Activated CD4-positive, alpha-beta T cell treated with anti-CD3 and anti-CD28 coated beads, Interleukin-2, amount 50 U/mL, for 48 hours (primary cell): ENCODE measurements at places on chromosomes 11 and 22.

DNA sequence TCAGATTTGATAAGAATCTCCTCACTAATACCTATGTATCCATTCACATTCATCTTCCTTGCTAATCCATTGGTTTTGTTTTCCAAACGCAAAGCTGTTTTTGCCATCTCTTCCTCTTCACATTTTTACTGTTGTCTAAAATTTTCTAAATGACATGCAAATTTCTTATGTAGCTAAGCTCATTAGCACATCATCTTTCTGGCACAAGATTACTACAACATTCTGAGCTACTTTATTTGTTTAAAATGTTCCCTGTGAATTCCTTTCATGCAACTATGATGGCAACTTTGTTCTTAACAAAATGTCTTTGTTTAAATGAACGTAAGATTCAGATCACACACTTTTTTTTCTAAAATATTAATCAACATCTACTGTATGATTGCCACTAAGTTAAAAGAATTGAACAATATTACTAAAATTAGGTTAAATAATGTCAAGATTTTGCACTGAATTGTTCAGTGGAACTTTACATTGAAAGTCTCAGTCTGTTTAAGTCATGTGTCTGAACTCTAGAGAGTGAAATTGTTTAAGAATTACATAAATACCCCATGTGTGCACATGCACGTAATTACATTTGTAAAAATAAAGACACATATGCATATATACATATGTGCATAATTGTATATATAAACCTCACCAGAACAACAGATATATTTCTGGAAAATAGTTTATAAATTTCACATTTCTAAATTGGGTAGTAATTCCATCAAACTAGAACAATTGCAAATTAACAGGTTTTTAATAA is 688.4 kb downstream of the CNTN5 start:
- DNase-seq: no peak

DNA sequence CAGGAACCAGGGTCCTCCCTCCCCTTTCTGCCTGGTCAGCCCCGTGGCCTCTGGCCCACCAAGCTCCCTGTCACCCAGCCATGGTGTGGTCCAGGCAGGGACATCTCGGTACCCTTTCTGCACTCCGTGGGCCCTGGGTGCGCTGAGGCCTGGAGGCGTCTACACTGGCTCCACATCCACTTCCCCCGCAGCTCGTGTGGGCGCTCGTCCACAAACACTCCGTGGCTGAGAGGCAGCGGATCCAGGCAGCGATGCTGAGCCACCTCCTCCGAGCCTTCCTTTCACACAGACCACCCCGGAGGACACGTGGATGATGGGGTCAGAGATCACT is 16.1 kb downstream of the RNH1 start:
- no peak for DNase-seq

DNA sequence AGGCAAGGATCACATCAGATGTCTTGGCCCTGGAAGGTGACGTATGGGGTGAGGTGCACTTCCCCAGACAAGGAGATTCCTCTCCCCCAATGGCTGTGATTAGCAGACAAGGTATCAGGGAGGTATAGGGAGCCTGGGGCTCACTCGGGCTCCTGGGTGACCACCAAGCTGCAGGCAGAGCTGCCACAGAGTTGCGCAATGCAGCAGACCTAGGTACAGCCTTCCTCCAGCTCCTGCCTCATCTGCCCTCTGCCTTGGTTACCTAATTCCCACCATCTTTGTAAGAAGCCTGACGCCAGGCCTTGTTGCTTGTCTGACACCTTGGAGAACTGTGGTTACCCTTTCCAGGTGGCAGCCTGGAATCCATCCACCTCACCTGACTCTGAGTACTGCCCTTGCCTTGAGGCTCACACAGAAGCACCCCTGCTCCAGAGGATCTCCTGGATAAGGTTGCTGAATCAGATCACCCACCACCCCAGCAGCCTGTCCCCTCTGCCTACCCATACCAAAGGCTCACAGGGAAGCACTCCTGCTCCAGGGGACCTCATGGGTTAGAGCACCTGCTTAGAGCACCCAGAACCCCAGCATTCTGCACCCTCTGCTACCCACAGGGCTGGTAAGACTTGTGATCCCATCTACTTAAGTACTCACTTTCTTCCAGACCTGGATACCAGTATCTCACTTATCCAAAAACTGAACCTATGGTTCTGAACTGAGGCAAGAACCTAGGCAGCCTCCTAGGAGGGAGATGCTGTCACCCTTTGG is 40.4 kb downstream of the GAB4 start:
- no peak for DNase-seq

DNA sequence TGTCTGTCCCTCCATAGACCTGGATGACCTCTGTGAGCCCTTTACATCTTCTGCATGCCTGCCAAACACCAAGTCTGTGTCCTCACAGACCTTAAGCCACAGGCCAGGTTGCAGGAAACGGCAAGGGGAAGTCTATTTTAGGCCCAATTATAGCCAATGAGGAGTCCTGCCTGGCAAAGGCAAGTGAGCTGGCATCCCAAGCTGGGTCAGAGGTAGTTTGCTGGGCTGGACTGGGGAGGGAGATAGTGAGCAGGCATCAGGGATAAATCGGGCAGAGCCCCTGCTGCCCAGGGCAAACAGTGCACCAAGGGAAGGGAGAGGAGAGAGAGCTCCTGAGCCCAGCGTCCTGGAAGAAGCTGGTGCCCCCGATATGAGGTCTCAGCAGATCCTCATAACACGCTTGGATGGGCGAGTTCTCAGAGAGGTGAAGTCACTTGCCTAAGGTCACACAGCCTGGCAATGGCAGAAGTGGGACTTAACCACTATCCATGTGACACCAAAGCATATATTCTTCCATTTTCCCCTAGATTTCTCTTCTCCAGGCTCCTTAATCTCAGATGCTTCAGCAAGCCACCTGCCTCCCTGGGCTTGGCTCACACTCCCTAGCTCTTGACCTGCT is 3.7 kb upstream of the RELT start:
- DNase-seq: no peak

DNA sequence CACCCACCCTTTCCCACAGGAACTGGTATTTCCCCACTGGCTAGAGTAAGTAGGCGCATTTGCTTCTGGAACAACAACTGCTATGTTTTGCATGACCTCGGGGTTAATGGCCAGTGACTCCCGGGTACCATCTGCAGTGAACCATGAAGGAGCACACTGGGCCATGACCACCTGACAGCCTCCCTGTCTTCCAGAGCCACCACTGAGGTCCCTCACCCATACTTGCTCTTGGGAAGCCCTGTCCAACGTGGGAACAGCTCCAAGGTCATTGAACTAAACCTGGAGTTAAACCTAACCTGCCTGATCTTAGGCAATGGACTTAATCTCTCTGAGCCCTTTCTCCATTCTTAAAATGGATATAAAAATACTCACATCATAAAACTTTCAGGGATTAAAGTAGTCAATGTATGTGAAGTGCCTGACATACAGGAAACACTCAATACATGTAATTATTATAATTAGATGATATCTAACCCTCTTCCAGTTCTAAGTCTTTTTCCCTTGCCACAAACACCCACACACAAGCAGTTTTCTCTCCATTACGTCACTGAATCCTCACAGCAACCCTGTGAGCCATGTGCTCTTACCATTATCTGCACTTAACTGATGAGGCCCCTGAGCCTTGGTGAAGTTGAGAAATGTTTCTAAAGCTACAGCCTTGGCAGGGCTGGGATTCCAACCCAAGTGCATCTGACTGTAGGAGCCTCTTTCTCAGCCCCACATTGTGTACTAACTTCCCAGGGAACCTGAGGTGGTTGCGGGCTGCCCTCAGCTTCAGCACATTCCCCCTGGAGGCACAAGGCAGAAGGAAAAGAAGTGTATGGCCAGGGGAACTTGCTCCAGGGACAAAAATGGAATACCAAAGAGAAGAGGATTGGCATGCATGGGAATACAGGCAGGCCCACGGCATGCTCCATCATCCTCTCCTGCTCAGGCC is 74.5 kb upstream of the NCAM1 start:
- no peak for DNase-seq

DNA sequence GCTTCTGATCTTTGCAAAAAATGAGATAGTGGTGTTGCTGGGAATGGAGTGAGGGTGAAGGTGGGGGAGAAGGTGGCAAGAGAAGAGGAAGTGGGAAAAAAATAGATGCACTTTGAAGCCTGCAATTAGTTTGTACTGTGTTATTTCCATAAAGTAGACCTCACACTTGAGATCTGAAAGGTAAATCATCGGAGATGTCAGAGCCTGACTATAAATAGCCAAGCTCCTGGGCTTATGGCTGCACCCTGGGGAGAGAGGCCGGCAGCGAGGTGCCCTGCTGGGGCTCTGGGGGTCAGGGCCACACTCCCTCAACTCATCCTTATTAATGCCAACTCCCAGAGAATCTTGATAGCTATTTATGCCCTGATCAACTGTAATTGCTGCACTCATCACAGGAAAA is 134.4 kb downstream of the NXPE2 start:
- no peak for DNase-seq

GRCh38 chr11:96037405-96037949 is 113.6 kb upstream of the MTMR2 start:
- no peak for DNase-seq

- DNase-seq: no peak
Measured at GRCh38 chr22:30169002-30169401, 77.6 kb downstream of the LIF start.

- DNase-seq: no peak
Measured at GRCh38 chr11:2573240-2574042, 126.4 kb downstream of the KCNQ1OT1 start.

- DNase-seq: no peak
Measured at GRCh38 chr11:10730151-10730550, 20.9 kb upstream of the CTR9 start.

GRCh38 chr11:124800226-124800929 is at the start of gene MSANTD2:
MSANTD2 (minus strand) TSS chr11:124800406; CDS start chr11:124800380, 26 bp downstream.
- DNase-seq: peak; percentile 80

DNA sequence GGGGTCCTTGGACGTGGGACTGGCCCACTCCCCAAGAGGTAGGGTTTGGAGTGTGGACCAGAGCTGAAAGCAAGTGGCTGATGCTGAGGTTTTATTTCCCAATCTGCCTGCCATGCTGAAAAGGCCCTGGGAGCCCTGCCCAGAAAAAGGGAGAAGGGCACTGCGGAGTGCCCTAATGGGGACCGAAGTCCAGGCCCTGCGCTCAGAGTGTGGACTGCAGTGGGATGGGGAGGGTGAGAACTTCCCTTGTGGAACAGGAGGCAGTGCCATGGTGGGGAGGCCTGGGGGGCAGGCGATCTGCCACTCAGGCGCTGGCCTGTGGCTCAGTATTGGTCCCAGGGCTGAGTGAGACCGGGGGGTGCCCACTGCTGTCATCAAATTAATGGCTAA is 4.3 kb downstream of the GPR152 start:
- no peak for DNase-seq

DNA sequence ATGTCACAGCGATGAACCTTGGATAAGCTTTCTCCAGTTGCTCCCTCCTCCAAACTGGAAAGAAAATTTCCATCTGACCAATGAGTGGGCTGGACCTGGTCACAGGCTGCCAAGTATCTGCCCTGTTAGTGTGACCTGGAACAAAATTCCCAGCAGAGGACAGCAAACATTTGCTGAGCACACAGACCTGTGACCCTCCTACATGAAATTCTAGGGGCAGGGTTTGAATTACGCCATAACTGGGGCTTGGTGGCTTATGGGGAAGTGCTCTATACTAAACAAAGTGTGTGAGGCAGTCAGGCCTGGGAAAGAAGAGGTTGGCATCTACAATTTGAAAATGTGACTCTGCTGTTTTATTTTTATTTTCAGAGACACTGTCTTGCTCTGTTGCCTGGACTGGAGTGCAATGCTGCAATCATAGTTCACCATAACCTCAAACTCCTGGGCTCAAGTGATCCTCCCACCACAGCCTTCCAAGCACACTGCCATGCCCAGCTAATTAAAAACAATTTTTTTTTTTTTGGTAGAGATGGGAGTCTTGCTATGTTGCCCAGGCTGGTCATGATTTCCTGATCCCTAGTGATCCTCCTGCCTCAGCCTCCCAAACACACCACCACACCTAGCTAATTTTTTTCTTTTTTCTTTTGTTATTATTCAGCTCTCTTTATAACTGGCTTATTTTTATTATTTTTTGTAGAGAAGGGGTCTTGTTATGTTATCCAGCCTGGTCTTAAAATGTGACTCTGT is 13.6 kb upstream of the XBP1 start:
- no peak for DNase-seq

DNA sequence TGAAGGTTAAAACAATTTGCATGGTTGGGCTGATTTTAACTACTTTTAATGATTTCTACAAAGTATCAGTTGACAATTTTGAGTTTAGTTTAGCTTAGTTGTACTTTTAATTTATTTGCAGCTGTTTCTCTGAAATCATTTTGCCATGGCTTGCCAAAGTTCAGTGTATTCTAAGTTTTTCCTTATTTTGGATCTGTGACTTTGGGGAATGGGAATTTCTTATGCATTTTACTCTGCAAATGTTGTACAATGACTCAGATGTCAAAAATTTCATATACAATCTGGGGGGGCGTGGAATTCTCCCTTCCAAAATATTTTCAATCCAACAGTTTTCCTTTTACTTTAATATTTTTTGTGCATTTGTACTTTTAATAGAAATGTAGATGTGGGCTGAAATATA is 8.9 kb upstream of the DCHS1 start:
- DNase-seq: no peak

DNA sequence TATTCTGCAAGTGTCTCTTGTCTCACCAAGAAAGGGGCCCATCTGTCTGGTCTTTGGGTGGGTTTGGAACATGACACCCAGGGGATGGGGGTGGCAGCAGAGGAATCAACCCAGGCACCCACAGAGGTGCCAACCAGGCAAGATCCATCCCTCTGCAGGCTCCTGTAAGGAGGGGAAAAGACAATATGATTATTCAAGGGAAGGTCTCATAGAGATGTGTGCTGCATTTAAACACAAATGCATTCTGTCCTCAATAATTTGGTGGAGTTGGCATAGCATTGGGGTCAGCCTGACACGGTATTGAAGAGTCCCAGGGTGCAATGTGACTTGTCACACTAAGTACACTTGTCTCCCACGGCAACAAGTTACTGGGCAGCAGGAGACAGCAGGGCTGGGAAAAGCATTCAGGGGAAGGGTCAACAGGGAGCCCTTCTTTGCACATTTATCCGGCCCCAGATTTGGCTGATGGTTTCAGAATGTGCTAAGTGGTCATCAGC is 33.1 kb upstream of the SPON1 start:
- DNase-seq: no peak

GRCh38 chr11:84590106-84590505 is 1037.0 kb downstream of the DLG2 start:
- no peak for DNase-seq

DNA sequence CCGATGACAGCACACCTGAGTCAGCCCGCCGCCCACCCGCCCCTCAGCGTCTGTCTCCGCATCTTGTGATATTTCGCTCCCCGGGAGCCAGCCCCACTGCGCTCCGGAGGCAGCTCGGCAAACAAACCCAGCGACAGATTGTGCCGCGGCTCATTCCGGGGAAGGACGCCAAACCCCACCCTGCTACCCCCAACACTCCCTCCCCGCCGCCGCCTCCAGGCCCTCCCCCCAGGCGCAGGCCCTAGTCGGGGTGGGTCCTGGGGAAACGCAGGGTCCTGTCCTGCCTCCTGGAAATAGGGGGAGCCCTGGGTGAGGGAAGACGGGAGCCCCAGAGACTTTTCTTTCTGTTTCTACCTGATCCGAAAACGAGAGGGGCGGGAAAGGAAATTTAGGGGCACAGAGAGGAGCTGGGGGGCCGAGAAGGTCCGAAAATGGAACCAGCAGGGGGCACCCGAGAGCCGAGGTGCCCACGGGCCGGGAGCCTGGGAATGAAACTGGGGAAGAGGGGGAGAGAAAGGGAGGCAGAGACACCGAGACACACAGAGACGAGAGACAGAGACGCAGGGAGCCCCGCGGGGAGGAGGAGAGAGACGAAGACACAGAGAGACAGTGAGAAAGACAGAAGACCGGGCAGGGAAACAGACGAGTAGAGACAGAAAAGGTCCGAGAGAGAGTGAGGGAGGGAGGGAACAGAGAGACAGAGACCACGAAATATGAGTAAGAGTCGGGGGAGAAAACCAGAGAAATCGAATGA is 1.7 kb upstream of the RTN4RL2 start:
- peak; percentile 62 for DNase-seq
